Stimulated activated naive CD4-positive, alpha-beta T cell (primary cell): ENCODE measurements at places on chromosomes 7 and 10.

DNA sequence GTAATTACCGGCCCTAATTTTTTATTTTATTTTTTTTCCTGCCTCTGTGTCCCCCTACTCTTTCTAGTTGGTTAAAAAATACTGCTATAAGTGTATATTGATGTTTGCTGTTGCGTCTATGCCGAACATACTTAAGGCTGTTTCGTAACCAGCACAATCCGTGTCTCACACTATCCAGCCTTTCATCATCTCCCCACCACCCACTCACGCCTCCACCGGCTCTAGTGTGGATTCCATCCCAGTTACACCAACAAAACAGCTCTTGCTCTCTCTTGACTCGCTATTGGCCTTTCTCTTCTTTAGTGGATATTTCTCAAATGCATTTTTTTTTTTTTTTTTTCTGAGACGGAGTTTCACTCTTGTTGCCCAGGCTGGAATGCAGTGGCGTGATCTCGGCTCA, 70.1 kb upstream of the CAMK1D start:
- DNase-seq, result no peak

DNA sequence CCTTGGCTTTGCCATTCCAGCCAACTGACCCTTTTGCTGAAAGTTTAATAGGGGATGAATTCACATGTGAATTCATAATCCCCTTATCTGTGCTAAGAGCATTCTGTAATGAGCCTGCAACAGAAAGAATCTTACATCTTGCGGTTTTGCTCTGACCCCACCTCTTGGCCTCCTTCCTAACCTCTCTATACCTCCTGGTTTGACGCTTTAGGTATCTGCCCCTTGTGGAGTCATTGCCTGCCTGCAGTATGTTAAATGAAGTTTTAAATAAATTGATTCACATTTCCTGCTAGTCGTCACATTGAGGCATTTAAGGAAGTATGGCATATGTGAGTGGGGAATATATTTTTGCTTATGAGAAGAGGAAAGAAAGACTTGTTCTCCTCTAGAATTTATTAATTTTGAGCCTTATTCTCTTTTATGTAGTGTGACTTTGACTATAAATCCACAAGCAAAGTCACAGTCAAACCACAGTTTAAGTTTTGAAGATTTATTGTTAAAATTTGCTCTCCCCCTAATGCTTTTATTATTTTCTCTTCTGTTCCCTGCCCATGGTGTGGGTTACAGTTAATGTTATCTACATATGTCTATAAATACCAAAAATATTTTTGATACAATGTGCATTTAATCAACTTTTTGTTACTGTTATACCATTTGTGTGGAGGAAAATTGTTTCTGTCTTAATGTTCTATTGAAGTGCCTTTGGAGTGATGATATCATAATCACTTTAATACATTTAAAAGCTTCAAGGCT, 60.9 kb downstream of the LRMDA start:
- DNase-seq, result no peak

GRCh38 chr7:15086131-15086611, 183.6 kb upstream of the DGKB start:
- no peak for DNase-seq

- no peak for DNase-seq
Measured at GRCh38 chr7:13159003-13159402, 471.6 kb downstream of the ARL4A start.

DNA sequence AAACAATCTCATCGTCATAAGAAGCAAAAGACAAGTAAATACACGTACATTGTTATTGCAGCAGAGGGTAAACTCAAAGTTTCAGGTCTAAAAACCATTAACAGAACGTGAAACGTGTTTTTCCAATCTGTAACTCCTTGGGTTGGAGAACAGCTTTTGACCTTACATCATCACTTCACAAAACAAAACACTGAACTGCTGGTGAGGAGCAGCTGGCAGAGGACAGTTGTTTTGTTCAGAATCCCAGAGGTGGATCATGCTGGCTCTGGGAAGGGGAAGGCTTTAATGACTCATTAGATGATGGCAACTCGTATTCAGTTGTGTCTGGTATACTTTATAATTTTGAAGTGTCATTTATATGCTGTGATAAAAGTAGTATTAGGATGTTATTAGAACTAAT, 923.0 kb upstream of the CELF2 start:
- DNase-seq, result no peak

- no peak for DNase-seq
Measured at GRCh38 chr7:154651501-154651900, 351.4 kb downstream of the PAXIP1 start.
